Epithelial cell of prostate (primary cell): ENCODE measurements at places on chromosomes 11 and 22.

DNA sequence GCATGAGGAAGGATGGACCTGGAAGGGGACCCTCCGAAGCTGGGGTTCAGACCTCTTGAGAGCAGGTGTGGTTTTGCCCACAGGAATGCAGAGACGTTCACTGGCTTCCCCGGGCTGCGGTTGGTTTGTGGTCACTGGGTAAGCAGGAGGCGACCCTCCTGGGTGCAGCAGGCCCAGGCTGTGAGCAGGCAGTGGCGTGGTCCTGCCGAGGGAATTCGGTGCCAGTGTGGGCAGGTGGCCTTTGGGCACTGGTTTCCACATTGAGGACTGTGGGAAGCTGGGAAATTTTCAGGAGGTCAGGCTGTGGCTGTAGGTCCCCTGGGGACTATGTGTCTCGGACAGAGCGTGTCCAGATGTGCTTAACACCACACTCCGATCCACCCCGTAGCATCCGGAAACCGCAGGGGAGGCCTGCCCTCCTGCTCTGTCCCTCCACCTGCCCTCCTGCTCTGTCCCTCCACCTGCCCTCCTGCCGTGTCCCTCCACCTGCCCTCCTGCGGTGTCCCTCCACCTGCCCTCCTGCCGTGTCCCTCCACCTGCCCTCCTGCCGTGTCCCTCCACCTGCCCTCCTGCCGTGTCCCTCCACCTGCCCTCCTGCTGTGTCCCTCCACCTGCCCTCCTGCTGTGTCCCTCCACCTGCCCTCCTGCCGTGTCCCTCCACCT lies 27.5 kb downstream of the TPCN2 start:
- DNase-seq: no peak

GRCh38 chr11:60711276-60711675 lies 11.9 kb downstream of the MS4A8 start:
- no peak for DNase-seq

- DNase-seq: no peak
Observed at GRCh38 chr22:29798318-29798717, 31.1 kb downstream of the UQCR10 start.

DNA sequence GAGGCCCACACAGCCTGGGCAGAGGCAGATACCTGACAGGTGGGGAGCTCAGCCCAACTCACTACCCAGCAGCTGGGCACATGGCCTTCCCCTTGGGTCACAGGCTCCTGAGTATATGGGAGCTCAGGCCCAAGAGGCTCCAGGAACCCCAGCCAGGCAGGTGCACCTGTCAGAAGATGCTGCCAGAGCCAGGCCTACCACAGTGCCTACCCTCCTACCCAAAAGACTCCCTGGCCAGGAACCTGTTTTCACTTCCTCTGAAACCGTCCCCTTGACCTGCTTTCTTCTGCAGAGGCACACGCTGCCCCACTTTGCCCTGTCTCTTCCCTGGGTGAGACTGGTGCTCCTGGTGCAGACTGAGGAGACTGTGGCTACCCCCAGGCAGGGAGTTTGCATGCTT lies 2.9 kb downstream of the CHID1 start:
- DNase-seq: no peak

DNA sequence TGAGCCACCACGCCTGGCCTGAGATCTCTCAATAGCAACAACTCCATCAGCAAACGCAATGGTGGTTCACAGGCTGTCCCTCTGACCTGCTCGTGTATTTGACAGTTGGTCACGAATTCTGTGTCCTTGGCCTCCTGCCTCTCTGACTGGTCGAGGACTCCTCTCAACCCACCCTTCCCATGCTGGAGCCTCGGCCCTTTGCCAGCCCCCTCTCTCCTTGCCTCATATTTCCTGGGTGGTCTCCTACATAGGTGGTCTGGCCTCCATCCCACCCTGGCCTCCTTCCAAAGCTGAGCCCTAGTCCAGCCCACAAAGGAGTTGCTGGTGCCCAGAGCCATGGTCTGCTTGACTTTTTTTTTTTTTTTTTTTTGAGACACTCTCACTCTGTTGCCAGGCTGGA lies 11.4 kb upstream of the A4GALT start:
- DNase-seq: no peak

- DNase-seq: no peak
Observed at GRCh38 chr11:37710031-37710430, 1112.0 kb upstream of the RAG2 start.

DNA sequence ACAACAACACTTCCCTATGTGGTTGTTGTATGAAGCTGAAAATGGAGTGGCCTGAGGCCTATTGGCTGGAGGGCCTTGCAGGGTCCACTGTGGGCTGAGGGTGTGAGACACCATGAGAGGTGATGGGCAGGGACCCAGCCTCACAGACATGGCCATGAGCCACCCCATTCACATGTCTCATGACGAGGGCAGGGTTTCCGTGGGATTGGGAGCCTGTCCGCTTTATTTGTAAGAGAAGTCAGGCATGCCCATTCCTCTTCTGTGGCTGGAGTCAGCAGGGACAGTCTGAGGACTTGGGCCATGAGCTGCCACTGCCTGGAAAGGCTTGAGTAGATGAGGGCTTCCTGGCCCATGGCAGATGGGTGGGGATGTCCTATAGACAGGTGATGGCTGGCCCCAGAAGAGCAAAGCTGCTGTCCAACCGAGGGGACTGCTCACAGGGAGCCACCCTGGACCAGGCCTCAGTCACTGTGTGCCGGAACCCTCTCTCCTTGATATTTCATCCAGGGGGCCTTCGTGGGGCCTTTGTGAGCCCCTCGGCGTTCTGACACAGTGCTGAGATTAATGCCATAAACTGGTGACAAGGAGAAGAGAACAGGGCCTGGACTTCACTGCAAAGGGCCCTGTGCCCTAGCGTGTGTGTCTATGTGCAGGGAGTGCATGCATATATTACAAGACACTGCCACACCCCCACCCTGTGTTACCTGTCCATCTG lies 971.9 kb downstream of the BRD1 start:
- no peak for DNase-seq

- DNase-seq: no peak
Observed at GRCh38 chr22:50576070-50576469, 2.2 kb downstream of the CPT1B start.

GRCh38 chr11:119906376-119906775 lies 177.4 kb upstream of the NECTIN1 start:
- no peak for DNase-seq

DNA sequence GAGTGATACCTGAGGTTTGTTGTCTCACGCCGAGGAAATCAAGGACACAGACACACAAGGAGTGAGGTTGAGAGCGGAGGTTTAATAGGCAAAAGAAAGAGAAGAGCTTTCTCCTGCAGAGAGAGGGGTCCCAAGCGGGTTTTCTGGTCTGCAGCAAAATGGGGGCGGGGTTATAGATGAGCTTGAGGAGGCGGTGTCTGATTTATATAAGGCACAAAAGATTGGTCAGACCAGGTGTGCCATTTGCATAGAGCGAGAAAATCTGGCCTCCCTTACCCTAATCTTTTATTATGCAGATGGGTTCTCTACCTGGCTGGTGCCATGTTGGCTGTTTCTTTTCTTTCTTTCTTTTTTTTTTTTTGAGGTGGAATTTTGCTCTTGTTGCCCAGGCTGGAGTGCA lies 11.8 kb downstream of the C11orf96 start:
- no peak for DNase-seq

DNA sequence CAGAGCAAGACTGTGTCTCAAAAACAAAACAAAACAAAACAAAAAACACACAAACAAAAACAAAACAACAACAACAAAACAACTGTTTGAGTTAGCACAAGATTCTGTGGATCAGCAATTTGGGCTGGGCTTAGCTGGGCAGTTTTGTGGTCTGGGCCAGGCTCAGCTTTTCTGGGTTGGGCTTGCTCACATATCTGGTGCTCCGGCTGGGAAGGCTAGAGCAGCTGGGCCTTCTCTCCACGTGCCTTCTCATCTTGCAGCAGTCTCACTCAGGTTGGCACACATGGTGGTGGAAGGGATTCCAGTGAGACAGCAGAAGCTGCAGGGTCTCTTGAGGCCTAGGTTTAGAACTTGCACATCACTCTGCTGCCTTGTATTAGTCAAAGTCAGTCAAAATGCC lies 35.7 kb downstream of the EIF3F start:
- no peak for DNase-seq

GRCh38 chr11:131661132-131661531 lies 290.7 kb downstream of the NTM start:
- no peak for DNase-seq

DNA sequence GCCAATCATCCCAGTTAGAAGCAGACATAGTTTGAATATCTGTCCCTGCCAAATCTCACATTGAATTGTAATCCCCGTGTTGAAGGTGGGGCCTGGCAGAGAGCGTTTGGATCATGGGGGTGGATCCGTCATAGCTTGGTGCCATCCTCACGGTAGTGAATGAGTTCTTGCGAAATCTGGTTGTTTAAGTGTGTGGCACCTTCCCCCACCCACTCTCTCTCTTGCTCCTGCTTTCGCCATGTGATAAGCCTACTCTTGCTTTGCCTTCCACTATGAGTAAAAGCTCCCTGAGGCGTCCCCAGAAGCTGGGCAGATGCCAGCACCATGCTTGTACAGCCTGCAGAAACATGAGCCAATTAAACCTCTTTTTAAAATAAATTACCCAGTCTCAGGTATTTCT lies 5.0 kb upstream of the CCDC81 start:
- no peak for DNase-seq
